T-cell (primary cell): ENCODE measurements at places on chromosomes 2 and 18. TPM values are rescaled to one million over a fixed set of nuclear protein-coding genes. Genes with fewer than 3 reads are reported as not detected.

Gene UGT1A6
- total RNA-seq, result not detected

Gene APLF
- total RNA-seq, result 5.6 TPM

Gene LRPPRC
- total RNA-seq, result 53.8 TPM

Gene SLC39A6
- 15.4 TPM for total RNA-seq

Gene RNF138
- 96.0 TPM for total RNA-seq

Gene TMEM37
- not detected for total RNA-seq

Gene TMEM198
- 0.37 TPM for total RNA-seq

Gene SPP2
- total RNA-seq, result not detected

Gene ANKRD62
- not detected for total RNA-seq

Gene DSC2
- total RNA-seq, result 0.09 TPM

Gene UGT1A10
- total RNA-seq, result not detected

Gene SLC40A1
- total RNA-seq, result 24.6 TPM
